ENCODE measurements at places on chromosomes 4 and X. TPM values are rescaled to one million over a fixed set of nuclear protein-coding genes. Genes with fewer than 3 reads are reported as not detected.
A peak's percentile ranks its signal among the peaks of the same experiment; 100 is the strongest.

- DNase-seq: peak; percentile 86
These were observed 80.3 kb upstream of the DCLK2 start for GRCh38 chr4:149997881-149998421.

GRCh38 chrX:39950018-39950688 lies 147.6 kb downstream of the BCOR start:
- no peak for DNase-seq

- DNase-seq: no peak
These were observed 10.7 kb downstream of the PWWP3B start for GRCh38 chrX:106178826-106179225.

- DNase-seq: peak; percentile 65
These were observed 174.5 kb downstream of the NSUN7 start for GRCh38 chr4:40924096-40924792.

DNA sequence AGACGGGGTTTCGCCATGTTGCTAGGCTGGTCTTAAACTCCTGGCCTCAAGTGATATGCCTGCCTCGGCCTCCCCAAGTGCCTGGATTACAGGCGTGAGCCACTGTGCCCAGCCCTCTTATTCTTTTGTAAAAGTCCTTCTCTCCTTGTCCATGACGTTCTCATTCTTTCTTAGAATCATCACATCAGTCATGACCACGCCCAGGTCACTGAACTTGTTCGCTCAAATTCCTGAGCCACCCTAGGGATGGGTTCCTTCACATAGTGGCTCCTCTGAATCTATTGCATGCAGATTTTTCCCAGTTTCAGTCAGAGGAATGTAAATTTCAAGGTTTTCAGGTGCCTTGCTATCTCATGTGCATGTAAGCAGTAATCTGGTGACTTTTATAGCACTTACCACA lies 15.7 kb downstream of the JADE1 start:
- no peak for DNase-seq

DNA sequence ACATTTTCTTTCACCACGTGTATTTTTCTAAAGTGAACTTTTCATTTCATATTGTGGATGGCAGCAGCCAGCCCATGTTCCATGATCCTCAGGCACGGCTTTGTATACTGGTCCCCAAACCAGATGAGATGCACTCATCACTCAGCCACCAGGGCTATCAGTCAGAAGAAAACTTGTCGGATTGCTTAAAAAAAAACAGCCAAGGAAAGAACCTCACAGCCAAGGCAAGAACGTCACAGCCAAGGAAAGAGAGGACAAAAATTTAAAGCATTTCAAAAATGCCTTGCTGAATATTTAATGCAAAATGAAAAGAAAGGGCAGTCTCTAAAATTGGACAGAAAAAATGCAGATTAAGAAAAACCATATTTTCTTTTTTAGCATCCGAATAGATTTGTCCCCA lies 333.3 kb downstream of the PDGFC start:
- no peak for DNase-seq

- no peak for DNase-seq
These were observed 198.4 kb downstream of the GLUD2 start for GRCh38 chrX:121245763-121246162.

GRCh38 chr4:3461515-3462291 lies 1.4 kb upstream of the DOK7 start:
- peak; percentile 41 for DNase-seq

SPIN2A gene
- total RNA-seq: 0.37 TPM

DNA sequence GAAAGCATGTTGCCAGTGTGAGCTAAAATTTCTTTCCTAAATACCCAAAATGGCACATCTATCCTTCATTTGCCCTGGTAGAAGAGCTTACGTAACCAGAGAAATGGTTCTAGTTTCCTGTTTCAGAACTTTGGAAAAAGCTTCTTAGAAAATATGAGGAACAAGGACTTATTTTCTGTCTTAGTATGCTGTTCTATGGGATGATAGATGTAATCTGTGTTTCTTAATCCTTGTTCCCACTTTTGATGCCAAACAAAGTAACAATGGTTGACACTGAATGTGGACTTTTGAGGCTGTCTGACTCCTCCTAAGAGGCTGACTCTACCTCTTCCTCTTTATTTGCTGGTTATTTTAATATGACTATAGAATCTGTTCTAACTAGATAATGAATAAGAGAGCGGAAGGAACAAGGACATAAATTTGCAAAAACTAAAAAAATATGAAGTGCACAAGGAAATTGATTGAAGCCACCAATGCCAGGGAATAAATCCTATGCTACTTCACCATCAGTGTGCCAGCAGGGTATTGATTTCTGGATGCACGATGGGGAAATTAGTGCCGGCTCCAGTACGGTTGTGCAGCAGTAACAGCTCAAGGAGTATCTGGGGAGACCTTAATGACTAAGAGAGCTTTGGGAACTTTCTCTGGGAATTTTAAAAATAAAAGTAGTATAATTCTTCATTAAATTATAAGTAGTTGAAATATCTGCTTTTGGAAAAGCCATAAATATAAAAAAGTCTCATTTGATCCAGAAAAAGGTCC lies 39.4 kb upstream of the TET2 start:
- DNase-seq: no peak

DNA sequence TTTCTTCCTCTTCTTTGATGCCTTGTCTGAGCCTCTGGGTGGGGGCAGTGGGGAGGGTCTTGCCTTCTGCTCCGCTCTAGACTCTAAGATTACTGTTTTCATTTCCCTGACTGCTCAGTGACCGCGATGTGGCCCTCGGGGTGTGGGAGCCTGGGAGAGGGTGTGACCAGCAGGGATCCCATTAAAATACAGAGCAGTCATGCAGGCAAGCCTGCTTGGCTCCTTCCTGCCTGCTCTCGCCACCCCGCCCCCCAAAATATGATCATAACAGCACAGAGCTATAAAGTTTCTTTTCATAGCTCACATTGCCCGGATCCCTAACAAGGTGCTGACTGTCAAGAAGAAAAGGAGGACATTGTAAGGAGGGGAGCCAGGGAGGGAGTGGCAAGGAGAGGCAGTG lies 332.9 kb downstream of the RAB28 start:
- no peak for DNase-seq

DNA sequence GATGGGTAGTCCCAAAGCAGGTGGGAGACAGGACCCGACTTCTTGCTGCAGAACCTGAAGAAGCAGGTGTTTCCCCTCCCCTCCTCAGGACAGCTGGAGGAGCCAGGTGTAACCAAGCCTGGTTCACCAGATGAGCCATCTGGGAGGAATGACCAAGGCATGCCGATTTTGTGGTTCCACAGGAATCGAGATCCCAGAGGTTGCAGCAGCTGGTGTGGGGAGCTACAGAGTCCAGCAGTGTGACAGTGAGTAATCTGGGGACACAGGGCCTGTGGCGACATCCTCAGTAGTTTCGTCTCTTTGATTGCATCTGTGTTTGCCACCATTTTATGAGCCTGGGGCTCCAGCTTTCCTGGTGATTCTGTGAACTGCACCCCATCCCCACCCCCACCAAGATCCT lies 2.6 kb upstream of the NDP start:
- DNase-seq: no peak

DNA sequence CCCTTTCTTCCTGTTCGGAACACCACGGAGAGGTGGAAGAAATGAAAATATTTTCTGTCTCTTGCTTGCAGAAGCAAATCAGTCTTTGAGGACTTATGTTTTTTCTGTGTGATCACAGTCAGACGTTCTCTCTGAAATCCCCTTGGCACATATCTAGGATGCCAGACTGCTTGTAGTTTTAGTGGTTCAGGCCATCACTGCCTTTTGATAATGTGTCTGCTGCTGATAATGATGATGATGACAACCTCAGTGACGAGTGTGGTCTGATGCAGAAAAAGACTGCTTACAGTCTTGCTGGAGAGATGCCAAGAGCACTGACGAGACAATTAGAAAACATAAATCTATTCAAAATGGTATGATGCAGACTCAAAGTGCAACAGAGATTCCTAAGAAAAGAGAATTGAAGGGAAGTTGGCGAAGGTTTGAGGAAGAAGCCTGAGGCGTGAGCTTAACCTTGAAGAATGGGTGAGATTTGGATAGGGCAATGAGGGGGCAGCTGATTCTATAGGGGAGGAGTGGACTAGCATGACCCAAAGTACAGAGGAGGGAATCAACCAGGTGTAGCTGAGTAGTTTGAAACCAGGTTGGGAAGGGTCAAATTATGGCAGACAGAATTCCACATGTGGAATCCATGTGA lies 7.9 kb downstream of the RAB33A start:
- no peak for DNase-seq

PAGE5 gene
- 254 TPM for total RNA-seq

GRCh38 chrX:12814420-12814819 lies 23.2 kb downstream of the PRPS2 start:
- DNase-seq: peak; percentile 34

SLC6A8 gene
- 33.2 TPM for total RNA-seq

DNA sequence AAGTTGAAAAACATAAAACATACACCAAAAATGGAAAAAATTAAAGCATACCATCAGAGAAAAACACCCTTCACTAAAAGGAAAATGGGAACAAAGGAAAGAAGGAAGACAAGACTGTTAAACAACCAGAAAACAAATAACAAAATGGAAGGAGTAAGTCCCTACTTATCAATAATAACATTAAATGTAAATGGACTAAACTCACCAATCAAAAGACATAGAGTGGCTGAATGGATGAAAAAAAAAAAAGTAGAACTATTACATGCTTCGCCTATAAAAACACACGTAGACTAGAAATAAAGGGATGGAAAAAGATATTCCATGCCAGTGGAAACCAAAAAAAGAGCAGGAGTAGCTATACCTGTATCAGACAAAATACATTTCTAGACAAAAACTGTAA lies 19.4 kb upstream of the TMSB15A start:
- no peak for DNase-seq

SPATA4 gene
- not detected for total RNA-seq

DNA sequence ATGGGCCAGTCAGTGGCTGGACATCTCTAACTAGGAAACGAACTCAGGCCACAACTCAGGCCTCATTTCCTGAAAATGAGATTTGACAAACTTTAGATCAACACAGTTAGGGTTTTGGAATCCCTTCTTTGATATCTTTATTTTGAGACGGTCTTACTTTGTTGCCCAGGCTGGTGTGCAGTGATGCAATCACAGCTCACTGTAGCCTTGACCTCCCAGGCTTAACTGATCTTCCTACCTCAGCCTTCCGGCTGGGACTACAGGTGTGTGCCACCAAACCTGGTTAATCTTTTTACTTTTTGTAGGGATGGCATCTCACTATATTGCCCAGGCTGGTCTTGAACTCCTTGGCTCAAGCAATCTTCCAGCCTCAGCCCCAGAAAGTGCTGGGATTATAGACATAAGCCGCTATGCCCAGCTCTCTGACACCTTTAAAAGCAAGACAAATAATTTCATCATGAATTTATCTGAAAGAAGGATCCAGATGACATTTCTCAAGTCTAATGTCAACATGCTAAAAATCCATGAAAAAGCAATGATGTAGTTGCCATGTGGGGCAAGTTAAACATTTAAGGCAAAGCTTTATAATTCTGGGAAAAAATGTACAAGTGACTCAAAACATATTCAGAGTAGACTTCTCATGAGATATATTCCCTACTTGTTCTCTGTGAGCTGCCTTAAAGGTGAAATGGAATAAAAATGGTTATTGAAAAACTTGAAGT lies 89.1 kb upstream of the CBR4 start:
- DNase-seq: no peak

- DNase-seq: no peak
These were observed 6.3 kb downstream of the HAUS7 start for GRCh38 chrX:153464116-153464515.

DNA sequence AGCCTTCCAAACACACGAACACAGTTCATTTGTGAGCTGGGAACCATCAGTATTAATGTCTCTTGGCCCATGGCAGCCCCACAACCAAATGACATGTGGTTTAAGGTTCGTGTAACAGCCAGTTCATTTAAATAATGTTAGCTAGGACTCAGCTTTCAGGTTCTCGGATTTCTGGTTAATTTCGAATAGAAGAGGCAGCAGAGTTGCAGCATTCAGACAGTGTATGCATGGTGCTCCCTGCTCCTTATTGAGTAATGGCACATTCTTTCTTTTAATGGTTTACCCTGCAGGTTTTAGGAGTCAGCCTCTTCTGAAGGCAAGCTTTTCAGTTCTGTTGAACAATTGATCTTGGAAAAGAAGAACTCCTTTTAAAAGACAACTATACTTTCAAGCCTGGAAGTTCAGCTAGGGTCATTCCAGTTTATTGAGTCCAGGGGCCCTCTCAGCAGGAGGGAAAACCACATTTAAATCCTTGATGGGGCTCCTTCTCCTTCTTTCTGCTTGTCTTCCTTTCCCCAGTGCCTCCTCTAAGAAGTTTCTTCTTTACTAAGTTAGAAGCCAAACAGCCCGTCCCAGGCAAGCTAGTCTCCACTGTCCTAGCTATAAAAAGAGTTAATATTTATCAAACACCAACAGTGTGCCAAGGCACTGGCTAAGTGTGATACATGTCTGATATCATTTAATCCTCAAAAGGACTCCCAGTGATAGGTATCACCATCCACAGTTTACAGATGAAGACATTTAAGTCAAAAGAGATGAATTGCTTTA lies 5.0 kb upstream of the RNF175 start:
- DNase-seq: no peak

DNA sequence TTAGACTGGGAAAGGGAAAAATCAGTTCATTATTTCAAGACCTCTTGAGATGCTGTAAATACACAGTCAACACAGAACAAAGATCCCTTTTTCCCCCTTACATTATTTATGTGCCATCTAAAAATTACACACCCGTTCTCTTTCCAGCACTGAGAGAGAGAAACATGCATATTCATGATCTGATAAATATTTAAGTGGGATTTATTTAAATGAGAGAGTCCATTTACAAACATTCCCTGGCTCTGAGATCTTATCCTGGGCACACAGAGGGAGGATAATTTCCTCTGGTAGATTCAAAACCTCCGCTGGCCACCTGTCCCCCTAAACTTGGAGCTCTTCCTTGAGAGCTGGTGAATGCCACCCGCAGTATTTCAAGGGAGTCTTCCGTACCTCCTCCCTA lies 88.6 kb downstream of the GRIA3 start:
- DNase-seq: no peak

DNA sequence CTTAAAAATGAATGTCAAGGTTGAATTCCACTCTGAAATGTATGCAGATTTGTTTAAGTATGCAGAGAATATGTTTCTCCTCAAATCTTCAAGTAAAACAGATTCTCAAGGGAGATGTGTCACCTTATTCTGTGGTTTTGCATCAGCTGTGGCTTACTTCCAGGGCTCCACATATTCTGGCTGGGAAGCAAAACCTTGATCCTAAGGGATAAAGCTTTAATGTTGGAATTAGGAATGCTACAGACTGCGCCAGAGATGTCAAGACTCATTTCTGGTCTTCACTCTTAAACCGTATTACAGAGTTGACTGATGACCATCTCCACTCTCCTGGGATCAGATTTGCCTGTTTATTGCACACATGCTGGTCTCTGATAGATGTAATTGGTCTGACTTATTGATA lies 143.9 kb upstream of the DIPK2B start:
- peak; percentile 36 for DNase-seq

ARX gene
- 0.03 TPM for total RNA-seq

- DNase-seq: no peak
These were observed 49.3 kb upstream of the RPL34 start for GRCh38 chr4:108570993-108571569.

CDKN2AIP gene
- total RNA-seq: 18.9 TPM

DNA sequence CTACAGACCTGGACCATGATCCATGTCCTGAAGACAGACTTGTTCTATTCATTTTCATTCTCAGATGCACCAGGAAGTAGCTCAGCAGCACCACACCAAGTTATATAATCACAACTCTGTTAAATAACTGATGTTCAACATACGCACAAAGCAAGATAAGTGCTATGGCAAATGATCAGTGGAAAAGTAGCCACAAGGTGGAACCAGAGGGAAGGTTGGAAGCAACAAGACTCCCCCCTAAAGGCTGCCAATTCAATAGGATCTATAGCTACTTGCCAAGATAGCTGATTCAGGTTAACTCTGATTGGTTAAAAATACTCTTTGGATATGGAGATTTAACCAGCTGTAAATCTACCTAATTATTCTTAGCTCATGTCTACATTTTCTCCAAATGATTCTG lies 23.7 kb upstream of the FAM47B start:
- DNase-seq: peak; percentile 25
